ENCODE measurements at places on chromosomes 1 and 21. TPM values are rescaled to one million over a fixed set of nuclear protein-coding genes. Genes with fewer than 3 reads are reported as not detected.

GRCh38 chr1:41481109-41481775, 3.2 kb downstream of the EDN2 start:
- no peak for DNase-seq

DNA sequence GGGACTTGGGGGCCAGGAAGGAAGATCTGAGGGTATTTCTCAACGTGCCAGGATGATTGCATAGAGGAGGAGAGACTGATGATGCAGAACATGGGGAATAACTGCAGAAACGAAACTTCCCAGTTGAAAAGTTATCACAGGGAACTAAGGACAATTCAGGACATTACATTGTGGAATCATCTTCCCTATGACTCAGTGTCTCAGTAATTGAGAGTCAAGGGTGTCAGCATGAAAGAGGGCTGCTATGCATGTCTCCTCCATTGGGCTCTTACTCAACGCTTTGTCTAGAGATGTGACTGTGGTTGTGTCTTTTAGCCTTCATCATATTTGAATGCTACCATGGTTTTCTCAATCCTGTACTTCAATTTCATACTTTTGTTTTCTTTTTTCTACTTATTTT, 48.9 kb upstream of the PTGFR start:
- peak; percentile 84 for DNase-seq

GRCh38 chr1:63317817-63318152, 4.6 kb upstream of the FOXD3 start:
- DNase-seq = no peak

DNA sequence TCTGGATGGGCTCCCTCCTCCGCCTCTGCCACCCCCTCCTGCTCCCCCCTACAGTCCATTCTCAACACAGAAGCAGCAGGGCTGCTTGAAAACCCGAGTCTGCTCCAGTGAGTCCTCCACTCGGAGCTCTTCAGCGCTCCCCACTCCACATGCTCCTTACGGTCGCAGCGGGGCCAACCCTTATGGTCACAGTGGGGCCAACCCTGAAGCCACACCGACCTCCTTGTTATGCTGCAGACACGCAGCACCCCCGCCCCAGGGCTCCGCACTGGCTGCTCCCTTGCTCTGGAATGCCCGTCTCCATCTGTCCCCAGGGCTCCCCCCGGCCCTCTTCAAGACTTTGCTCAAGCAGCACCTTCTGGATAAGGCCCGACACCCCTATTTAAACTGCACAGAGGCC, 22.6 kb downstream of the GPR157 start:
- DNase-seq = no peak

GRCh38 chr1:102262994-102263393, 266.3 kb upstream of the OLFM3 start:
- no peak for DNase-seq

The AGT gene
- total RNA-seq = not detected

The RAB3B gene
- total RNA-seq = 5.6 TPM

Data from RPMI7951 (cell line).